ENCODE measurements at places on chromosomes 2 and 18.
A peak's percentile ranks its signal among the peaks of the same experiment; 100 is the strongest.

GRCh38 chr2:241810307-241811200 is 1.6 kb downstream of the NEU4 start:
- no peak for DNase-seq

DNA sequence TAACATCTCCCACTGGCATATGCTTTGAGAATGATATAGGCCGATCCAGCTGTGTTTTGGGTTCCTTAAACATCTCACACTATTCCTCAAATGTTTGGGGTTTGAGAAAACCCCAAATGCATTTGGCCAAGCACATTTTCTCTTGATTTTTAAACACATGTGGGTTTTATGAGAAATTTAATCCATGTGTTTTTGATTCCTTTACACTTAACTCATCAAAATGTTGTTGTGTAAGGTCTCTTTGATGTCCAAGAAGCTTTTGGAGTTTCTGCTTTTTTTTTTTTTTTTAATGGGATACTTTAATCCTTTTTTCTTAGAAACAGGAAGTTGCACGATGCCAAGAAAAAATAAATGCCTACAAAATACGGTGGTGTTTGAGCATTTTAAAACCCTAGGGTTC is 339.8 kb upstream of the TCF4 start:
- DNase-seq, result no peak

DNA sequence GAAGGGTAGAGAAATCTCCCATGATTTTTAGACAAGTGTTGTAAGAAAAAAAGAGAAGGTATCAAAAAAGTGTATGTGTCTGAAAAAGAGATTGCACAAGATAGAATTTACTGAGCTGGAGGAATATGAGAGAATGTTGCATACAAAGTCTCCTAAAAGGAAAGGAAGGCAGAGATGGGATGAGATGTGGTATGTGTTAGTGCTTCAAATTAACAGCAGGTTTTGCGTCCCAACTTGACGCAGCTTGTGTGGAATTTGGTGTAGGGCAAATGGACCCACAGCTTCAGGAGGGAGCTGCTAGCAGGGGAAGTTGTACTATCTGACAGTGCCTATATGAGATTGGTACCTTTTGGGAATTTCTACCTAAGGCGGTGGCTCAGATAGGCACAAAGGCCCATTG is 9.0 kb upstream of the RASGRP3 start:
- no peak for DNase-seq

DNA sequence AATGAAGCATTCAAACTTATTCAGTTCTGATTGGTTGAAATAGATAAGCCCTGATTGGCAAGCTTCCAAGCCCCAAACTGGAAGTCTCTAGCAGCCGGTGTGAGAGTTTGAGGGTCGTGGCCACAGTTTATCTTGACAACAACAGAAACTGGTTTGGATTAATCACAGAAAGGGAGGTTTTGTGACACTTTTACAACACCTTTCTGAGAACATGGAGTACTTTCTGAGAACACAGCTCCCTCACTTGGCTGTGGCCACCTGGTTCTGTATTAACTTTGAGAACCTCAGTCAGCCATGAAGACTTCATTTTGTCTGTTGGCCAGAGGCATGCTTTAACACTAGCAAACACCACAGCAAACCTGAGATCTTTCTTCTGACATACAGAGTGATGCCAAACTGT is 280.7 kb upstream of the VWC2L start:
- no peak for DNase-seq

DNA sequence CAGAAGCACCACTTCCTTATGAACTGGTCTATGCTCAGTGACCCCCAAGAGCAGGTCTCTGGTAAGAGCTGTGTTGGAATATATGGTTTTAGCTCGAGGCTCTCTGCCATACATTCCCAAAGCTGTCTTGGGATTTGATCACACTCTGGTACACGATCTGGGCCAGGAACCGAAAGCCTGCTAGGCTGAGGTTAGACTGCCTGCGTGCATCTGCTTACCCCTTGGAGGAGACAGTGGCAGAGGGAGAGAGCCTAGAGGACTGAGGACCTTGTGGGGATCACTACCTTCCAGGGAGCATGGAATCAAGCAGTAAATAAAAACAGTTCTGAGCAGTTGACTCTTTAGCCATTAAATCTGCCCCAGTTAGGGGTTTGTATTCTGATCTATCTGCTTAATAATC is 63.7 kb downstream of the ZNF532 start:
- DNase-seq, result no peak

DNA sequence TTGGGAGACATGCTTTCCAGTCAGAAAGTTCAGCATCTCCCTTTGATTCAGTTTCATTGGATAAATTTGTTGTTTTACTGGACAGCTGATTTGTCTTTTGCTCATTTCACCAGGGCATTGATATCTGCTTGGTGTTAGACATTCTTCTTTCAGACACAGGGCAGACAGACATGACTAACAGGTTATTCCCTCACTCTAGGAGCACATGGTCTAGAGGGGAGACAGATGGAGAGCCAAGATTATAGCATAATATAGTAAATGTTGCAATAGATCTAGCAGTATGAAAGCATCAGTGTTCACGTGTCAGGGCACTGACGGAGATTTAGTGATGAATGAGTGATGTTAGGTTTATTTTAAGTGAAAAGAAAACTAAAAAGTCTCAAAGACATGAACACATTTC is 187.0 kb upstream of the CYRIA start:
- DNase-seq, result no peak

GRCh38 chr2:173982918-173983317 is 17.7 kb upstream of the SP3 start:
- DNase-seq, result no peak

DNA sequence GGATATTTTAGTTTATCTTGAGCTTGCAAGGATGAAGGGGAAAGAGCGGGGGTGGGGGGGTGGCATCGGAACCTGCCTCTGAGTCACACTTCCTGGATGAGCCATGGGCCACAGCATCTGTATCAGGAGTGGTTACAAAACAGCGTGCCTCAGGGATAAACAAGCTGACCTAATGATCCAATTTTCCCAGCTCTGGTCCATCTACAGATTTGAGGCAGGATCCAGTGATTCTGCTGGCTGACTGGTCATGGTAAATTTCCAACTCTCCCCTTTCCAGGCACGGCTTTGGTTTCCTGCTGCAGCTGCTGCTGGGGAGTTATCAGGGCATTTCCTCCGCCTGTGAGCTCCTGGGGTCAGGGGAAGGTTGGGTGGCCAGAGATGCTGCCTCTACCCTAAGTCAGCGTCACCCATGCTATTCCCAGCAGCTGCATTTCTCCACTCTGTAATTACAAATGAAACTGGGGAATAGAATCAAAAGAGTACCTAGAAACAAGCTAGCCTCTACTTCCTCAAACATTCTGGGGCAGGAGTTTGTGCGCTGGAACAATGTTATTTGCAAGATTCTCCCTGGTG is 4.7 kb upstream of the HPCAL1 start:
- no peak for DNase-seq

DNA sequence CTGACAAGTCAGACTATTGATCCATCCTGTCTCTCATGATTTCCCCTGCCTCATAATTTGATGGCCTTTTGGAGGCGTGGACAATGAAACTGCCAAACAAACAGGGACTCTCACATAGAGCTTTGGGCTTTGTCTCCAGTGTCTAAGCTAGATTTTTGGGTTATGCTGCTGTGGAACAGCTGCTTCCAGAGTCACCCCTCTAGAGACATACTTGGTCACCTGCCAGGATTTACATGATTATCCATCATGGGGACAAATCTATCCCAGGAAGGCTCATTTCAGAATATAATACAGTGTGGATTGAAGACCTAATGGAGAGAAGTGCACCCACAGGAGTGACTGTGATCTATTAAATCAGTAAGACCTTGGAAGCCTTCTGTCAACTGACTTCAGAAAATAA is 159.6 kb downstream of the SLC8A1 start:
- no peak for DNase-seq

GRCh38 chr2:96816836-96817702 is 1.0 kb downstream of the CNNM3 start:
- DNase-seq, result no peak

DNA sequence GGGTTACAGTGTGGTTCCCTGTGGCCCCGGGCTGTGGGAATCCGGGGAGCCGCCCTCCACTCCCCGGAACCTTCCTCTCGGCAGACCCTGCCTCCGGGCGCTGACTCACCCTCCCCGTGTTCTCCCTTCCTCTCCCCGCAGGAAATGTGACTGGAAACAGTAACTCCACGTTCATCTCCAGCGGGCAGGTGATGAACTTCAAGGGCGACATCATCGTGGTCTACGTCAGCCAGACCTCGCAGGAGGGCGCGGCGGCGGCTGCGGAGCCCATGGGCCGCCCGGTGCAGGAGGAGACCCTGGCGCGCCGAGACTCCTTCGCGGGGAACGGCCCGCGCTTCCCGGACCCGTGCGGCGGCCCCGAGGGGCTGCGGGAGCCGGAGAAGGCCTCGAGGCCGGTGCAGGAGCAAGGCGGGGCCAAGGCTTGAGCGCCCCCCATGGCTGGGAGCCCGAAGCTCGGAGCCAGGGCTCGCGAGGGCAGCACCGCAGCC is 59.5 kb downstream of the TNFRSF11A start:
- DNase-seq, result no peak

GRCh38 chr2:230927711-230928341 is 2.8 kb upstream of the GPR55 start:
- DNase-seq, result no peak

DNA sequence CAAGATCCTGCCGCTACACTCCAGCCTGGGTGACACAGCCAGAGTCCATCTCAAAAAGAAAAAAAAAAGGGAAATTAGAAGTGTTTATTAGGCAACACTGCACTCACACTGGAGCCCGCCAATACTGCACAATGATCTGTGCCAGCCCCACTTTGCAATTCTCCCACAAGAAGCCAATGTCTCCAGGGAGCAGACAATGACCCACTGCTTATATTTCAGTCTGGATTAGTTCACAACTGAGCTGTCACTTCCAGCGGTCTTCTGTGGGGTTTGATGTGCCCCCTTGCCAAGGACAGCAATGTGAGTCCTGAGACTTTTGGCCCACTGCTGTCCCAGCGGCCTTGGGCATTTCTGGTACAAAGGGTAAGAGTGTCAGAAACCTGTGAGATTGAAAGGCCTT is 85.6 kb upstream of the PPM1B start:
- DNase-seq, result no peak

DNA sequence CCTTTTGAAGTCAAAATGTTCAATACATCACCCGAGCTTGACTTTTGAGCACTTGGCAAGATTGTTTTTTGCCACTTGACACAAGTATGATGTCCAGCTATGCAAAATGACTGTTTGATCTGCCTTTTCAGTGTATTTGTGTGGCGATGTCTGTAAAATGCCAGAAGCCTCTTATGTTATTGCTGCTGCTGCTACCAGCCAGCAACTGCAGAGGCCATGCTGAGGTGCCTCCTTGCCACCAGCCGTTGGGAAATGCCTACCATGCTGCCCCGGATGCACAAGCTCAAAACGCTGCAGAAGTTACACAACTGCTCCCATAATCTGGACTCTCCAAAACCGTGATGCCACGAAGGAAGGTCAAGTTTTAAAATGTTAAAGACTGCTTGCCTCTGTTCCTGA is 80.3 kb downstream of the RTN4 start:
- DNase-seq, result no peak

DNA sequence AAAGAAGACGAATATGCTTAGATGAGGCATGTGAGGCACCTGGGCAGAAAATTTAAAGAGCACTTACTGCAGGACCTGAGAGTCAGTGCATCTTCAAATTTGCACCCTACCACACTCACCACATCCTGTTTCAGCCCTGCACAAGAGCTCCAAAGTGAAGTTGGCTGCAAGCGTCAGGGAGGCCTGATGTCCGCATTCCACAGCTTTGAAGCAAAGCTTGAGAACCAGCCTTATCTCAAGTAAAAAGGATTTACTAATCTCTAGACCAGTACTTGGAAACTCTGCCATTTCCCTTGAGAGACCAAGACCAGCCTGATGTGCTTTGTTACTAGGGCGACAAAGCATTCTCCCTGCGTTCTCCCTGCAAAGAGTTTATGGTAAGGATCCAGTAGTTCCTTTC is 3.4 kb upstream of the ASNSD1 start:
- no peak for DNase-seq

DNA sequence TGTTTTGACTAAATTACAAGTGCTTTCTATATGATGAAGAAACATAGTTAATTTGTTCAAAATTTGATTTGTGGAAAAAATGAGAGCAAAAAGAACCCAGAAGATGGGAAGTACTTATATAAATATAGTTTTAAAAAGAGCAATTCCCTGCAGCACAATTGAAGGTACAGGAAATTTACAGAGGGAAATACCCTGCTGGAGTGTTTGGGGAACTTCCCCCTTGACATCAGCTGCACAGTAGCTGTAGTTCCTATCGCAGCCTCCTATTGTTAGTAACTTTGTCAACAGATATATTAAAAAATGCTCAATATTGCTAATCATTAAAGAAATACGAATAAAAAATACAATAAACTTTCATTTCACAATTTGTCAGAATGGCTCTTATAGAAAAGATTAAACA is 1118.8 kb upstream of the ZEB2 start:
- DNase-seq, result peak; percentile 10

- DNase-seq, result no peak
Measured at GRCh38 chr18:62610701-62611411, 88.0 kb downstream of the ZCCHC2 start.

GRCh38 chr2:85462322-85462721 is 43.8 kb downstream of the SH2D6 start:
- no peak for DNase-seq

GRCh38 chr2:43851011-43851980 is 12.5 kb downstream of the ABCG8 start:
- DNase-seq, result no peak

DNA sequence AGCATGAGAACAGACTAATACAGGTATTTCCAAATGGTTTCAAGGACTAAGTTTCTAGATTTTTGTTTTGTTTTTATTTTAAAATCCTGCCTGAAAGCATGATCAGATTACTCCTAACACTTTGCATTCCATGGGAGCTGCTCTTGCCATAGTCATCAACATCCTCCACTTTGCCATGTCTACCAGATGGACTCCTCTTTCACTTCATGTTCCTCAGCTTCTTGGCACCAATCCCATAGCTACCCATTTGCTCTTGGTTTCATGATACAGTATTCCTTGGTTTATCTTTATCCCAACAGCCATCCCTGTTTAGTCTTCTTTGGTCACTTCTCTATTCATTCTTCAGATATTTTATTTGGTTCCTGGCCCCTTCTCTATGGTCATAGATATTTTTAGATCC is 154.2 kb upstream of the CCDC195 start:
- no peak for DNase-seq

DNA sequence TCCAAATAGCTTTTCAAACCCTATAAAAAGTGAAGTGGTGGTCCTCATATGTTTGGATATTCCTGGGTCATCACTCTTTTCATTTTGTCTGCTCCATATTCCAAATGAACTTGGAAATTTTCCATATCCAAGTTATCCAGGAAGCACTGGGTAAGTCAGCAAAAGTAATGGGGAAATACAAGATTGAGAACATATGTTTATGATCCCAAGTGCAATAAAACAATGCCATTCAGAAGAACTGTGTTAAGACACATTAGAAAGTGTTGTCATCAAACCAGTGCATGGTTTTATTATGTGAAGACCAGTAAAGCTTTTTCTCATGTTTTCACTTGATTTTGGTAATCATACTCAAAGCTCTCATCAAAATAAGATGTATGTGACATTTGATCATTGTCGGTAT is 363.4 kb downstream of the RPRM start:
- DNase-seq, result no peak

DNA sequence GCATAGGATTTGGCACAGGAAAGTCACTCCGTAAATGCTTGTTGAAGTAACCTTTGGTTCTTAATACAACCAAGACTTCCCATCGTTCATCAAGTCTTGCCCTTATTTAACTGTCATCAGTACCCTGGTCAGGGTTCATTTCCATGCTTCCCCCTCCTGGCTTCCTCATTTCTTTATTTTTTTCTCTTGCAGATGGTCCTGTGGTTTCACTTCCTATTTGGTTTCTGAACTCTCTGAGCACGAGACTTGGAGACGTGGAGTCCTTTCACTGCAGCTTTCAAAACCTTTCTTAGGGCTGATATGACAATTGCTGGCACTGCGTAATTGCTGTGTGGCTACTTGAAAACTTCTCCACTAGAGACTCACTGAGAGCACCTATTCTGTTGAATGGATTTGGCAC is 59.9 kb upstream of the PID1 start:
- DNase-seq, result peak; percentile 57

All from germinal center (tissue), 1 donor.